ENCODE measurements at places on chromosomes 6 and 20.

GRCh38 chr6:11009353-11009752 lies 34.8 kb downstream of the ELOVL2 start:
- DNase-seq: no peak

GRCh38 chr6:35318196-35319171 lies 20.9 kb downstream of the DEF6 start:
- DNase-seq: no peak

- no peak for DNase-seq
Observed at GRCh38 chr6:25341923-25342619, 62.9 kb downstream of the CARMIL1 start.

- DNase-seq: no peak
Observed at GRCh38 chr6:131134980-131135243, 355 bp upstream of the AKAP7 start.

GRCh38 chr20:21360705-21361104 lies 36.6 kb downstream of the NKX2-4 start:
- DNase-seq: no peak

Measured in thoracic aorta (tissue), 2 donors.